Esophagus squamous epithelium (tissue), 5 donors: ENCODE measurements at places on chromosomes 11 and 22.

- no peak for DNase-seq
These were observed 95.7 kb downstream of the OSBP2 start for GRCh38 chr22:30790366-30790765.

GRCh38 chr11:102186551-102187191 lies 76.4 kb downstream of the YAP1 start:
- no peak for DNase-seq

DNA sequence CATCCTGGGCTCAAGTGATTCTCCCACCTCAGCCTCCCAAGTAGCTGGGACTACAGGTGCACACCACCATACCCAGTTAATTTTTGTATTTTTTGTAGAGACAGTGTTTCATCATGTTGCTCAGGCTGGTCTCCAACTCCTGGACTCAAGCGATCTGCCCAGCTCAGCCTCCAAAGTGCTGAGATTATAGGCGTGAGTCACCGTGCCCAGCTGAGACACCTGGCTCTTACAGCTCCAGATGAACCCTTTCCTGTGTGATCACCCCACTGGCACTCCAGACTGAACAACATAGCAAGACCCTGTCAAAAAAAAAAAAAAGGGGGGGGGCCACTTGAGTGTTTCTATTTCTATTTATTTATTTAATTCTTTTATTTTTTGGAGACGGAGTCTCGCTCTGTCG lies 1.0 kb upstream of the ADSL start:
- no peak for DNase-seq

GRCh38 chr22:33104147-33104854 lies 46.1 kb upstream of the SYN3 start:
- DNase-seq: no peak

DNA sequence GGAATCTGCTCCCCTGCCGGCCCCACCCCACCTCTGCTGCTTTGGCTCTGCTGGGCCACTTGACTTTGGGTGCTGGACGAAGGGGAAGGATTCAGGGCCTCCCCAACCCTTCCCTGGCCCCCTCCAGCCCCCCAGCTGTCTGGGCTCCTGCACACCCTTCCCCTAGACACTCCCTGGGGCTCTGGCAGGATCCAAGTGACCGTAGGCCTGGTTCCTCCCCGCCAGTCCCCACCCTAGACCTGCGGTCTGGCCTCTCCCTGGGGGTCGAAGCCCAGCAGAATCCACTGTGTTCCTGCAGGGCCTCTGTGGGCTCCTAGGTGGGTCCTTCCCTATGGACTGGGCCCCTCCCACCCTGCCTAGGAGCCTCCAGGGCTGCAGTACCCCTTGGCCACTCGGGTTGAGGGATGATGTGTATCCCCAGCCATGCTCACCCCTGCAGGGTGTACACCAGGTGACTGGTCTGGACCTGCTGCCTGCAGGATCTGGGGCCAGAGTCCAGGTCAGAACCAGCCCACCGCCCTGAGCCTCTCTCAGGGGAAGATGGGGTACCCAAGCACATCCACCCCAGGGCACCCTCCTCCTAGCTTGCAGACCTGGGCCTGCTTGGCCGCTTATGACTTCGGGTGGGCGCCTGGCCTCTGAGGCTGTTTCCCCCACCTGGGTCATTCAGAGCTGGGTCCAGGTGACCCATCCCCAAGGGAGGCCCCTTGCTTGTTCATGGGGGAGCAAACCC lies 5.6 kb downstream of the PIM3 start:
- DNase-seq: no peak
